M059J (cell line): ENCODE measurements at places on chromosomes 3 and 15. TPM values are rescaled to one million over a fixed set of nuclear protein-coding genes. Genes with fewer than 3 reads are reported as not detected.
A peak's percentile ranks its signal among the peaks of the same experiment; 100 is the strongest.

DNA sequence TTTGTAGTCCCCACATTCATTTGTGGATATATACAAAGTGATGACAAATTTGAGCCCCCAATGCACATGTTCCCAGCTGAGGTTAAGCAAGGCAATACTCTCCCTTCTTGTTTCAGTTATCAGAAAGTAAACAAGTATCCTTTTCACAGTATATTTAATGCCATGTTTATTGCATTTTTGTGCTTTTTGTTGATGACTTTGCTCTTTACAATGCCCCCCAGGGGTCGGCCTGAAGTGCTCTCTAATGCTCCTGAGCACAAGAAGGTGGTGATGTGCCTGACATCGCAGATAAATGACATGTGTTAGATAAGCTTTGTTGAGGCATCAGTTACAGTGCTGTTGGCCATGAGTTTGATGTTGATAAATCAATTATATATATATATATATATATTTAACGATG is 57.7 kb upstream of the THSD4 start:
- DNase-seq = no peak

DNA sequence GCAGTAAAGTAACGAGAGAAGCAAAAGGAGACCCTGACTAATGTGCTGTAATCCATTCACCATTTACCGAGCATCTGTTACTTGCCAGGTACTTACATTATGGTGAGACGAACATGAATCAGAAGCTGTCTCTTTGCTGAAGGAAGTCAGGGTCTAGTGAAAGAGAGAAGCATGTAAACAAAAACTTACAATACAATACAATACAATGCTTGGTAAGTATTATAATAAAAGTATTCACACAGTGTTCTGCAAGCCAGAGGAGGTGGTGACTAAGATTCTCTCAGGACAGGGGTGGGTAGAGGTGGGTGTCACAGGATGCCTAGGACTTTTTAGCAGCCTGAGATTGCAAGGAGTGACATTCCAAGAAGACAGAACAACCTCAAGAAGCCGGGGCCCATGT is 50.2 kb upstream of the MGA start:
- DNase-seq = no peak

GRCh38 chr3:106309274-106309673 is 440.5 kb upstream of the CBLB start:
- no peak for DNase-seq

DNA sequence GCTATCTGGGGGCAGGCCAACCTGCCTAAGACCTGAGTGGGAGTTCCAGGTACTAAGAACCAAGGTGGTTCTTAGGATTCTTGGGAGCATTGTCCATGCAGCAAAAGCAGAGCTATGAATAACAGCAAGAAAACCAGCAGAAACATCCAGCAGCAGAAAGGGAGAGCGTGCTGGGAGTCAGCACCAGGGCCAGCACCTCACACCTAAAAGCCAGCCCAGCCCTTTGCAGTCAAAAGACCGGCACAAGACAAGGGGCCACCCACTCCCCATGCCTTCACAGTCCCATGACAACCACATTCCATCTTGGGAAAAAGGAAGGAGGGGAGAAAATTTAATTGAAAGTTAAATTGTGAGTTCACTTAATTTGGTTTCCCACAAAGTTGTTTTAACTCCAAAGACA is 364.9 kb downstream of the AGBL1 start:
- no peak for DNase-seq

DNA sequence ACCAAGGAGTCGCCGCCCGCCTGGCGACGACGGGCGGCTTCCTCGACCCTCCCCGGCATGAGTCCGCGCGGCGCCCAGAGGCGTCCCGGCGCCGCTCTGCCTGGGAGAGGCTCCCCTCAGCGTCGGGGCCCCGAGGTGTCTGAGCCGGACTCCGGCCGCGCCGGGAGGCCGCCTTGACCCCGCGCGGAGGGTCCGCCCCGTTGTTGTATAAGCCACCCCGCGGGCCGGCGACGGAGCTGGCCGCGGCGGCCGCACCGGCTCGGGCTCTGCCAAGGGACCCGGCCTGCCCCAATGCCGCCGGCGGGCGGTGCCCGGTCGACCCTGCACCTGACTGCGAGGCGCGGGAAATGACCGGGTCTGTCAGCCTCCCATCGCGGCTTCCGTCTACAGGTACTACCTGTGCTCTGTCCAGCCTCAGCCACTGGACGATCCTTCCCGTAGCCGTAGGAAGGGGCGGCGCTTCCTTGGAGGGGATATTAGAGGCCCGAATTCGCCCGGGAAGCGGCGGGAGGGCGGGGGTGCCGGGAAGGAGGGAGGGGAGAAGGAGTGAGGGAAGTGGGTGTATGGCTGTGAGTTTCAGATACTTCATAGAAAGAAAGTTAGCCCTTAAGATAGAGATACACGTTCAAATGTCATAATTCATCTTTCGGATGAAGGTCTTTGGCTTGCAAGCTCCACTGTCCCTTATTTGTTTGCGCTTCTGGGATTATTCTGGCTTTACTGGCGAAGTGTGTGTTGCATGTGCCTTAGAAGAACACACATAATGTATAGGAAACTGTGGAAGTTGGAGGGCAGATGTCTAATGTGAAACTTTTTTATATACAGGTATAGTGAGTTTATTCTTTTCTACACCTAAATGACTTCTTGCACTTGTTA is 620 bp downstream of the ABHD5 start:
- peak; percentile 54 for DNase-seq

DNA sequence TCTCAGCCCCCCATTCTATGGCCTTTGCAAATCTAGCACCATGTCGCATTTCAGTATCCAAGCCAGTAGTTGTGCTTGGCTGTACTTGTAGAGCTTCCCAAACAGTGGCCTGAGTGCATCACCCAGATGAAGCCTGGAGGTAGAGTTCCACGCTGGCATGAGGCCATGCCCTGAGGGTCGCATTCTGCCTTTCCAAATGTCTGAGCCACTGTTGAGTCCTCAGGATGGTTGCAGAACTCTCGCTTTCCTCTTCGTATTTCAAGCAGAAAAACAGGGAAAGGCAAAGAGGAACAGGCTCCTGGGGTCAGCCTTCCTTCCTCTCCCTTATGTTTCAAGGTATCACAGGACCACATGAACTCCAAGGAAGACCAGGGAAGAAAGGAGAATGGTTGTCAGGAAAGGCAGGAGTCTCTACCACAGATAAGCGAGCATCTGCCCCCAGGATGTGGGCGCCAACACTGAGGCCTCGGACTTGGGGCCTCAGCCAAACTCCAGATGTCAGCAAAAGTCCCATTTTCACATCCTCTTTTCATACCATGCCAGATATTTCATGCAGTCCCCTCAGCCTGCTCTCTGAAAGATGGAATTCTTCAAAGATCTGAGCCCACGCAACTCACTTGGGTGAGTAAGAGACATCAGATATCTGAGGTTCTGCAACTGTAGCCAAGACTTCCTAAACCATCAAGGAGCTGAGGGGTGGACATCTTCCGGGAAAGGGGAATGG is 19.4 kb upstream of the PRR20G start:
- no peak for DNase-seq

DNA sequence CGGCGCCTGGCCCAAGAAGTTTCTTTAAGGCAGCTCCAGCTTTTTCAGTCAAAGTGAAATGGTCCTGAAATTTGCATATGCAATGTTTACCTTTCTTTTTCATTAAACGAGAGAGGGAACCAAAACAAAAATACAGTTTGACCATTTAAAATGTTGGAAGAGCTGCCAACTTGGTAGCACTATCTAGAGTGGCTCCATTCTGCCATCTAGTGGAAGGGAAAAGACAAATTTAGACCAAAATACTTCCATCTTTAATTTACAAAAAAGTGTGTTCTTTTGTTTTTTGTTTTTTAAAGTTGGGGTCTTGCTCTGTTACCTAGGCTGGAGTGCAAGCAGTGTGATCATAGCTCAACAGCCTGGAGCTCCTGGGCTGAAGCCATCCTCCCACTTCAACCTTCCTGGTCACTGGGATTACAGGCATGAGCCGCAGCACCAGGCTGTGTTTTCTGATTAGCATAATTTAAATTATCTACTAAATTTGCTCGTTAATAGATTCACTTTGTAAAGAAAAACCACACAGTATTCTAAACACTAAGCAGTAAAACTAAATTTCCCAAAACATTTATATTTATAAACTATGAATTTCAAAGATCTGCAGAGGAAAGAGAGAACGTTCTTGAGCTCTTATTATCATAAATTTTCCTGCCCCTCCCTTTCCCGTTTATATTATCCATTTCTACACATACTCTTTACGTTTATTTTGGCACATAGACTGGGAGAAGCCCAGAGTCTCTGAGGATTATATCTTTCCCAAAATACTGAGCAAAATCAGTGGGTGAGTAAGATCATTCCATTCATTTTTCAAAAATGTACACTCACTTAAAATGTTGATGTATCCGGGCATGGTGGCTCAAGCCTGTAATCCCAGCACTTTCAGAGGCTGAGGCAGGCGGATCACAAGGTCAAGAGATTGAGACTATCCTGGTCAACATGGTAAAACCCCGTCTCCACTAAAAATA is 15.4 kb upstream of the RFC4 start:
- DNase-seq = peak; percentile 73

- peak; percentile 68 for DNase-seq
These were observed 530.8 kb upstream of the BCHE start for GRCh38 chr3:166367947-166368533.

DNA sequence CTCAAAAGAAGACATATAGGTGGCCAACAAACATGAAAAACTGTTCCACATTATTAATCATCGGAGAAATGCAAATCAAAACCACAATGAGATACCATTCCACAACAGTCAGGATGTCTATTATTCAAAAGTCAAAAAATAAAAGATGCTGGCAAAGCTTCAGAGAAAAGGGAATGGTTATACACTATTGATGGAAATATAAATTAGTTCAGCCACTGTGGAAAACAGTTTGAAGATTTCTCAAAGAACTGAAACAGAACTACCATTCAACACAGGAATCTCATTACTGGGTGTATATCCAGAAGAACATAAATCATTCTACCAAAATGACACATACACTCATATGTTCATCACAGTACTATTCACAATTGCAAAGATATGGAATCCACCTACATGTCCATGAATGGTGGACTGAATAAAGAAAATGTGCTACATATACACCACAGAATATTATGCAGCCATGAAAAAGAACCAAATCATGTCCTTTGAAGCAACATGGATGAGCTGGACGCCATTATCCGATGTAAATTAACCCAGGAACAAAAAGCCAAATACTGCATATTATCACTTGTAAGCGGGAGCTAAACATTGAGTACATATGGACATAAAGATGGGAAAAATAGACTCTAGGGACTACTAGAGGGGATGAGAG is 32.7 kb upstream of the DGKG start:
- no peak for DNase-seq

Gene DGKG
- total RNA-seq = 14.4 and 16.7 TPM in 2 replicates

Gene CNTN3
- not detected in 2 replicates for total RNA-seq

Gene CCR4
- total RNA-seq = 0.10 TPM in 1 of 2 replicates, not detected in the other

Gene CLDN18
- not detected in 2 replicates for total RNA-seq

Gene CFAP100
- not detected in 2 replicates for total RNA-seq

Gene OR5AC2
- total RNA-seq = not detected in 2 replicates

Gene GASK1A
- total RNA-seq = 2.6 and 3.4 TPM in 2 replicates
